Muscle of arm (tissue), 14 donors: ENCODE measurements at places on chromosomes 11 and 22.

- no peak for DNase-seq
Observed at GRCh38 chr11:45144126-45145082, 2.0 kb upstream of the PRDM11 start.

DNA sequence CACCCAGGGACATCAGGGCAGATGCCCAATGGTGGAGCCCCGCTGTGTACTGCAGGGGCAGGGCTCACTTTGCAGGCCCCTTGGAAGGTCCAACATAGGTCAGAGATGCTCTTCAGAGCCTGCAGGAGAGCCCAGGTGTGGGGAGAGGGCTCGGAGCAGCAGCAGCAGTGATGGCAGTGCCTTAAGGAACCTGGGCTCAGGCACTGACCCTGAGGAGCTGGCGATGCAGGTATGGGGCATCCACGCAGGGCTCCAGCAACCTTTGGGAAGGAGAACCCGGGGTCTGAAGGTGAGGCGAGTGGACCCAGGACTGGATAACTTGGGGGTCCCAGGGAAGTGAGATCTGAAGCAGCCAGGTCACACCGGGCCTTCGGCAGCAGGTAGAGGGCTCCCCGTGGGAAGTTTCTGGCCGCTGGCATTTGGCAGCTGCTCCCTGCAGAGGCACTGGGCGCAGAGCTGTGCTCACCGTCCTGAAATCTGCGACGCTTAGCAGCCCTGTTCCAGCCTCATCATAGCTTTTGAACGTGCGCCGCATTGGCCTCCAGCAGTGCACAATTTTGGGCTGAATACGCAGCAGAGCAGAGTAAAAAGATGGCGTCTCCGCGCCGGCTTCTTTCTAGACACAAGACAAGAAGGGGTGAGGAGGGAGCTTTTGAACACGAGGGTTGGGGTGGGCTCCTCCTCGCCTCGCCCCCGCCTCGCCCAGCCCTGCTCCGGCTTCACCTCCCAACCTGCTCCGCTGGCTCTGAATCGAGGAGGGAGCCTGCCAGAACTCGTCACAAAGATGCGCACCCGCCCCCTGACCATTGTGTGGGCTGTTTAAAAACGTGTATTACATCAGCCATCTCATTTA, 118.8 kb downstream of the MPPED1 start:
- DNase-seq = no peak

DNA sequence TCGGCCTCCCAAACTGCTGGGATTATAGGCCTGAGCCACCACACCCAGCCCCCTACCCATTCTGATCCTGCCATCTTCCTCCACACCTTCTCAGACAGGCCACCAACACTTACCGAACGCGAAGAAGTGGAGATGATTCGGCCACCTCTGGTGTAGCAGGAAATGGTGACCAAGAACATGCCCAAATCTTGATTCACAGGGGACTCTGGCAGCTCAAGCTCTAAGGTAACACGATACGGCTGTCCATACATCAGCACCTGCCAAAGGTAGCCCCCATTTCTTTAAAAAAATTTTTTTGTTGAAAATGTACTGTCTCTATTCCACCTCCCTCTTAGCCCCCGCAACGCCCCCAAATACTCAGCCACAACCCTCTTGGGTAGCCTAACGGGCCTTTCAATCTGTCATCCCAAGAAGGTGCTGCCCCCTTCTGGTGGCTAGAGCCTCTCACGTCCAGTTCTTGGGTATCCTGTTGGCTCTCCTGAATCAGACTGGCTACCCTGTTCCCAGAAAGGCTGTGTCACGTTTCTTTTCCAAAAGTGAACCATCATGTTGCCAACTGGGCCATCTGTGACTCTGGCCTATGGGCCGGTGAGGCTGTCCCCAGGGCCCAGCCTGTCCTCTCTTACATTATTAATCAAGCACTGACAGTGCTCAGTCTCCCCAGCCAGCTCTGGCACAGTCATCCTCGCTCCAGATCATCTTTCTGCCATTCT, 5.3 kb upstream of the LRRN4CL start:
- peak; percentile 80 for DNase-seq

DNA sequence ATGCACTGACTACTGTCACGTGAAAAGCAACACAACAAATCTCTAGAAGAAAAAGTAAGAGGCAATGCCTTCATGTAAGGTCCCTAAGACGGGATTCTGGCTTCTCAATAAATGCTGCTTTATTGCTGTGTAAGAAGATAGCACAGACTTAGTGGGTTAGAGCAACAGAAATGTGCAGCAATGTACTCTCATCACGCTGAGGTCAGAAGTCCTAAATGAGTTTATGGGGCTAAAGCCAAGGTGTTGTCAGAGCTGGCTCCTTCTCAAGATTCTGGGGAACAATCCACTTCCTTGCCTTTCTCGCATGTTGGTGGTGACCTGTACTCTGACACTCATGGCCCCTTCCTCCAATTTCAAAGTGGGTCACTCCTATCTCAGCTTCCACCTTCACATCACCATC, 93.4 kb downstream of the SHANK2 start:
- no peak for DNase-seq

DNA sequence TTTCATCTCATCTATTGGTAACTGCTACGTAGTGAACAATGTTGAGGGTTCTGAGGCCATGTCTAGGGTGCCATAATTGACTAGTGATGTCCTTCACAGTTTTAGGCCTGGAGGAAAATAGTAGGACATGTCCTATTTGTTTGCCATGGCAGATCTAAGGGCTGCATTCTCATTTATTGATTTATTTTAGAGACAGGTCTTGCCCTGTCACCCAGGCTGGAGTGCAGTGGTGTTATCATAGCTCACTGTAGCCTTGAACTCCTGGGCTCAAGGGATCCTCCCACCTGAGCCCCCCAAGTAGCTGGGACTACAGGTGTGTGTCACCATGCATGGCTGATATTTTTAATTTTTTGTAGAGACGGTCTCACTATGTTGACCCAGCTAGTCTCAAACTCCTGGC, 5.2 kb downstream of the CEP164 start:
- no peak for DNase-seq

DNA sequence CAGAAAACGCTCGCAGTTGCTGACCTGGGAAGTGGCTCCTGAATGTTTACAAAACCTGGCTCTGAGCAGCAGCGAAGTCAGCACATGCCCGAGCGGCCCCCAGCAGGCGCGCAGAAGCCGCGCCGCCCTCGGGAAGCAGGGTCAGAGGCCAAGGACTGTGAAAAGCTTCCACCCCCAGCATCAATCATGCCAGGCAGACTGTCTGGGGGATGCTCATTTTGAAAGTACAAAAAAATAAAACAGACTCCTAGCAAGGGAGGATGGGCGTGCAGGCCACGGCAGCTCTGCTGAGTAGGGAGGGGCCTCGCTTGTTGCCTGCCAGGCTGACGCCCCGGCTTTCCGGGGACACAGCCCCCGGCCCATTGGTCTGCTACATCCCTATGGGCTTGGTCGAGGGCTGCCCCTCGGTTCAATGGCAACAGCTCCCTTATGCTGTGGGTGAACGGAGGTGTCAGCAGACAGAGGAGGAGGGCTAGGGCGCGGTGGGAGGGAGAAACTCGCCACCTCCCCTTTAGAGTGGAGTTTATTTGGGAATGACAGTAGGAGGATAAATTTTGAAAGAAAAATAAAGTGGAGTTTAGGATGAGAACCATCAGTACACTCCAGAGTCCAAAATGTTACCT, 37.7 kb upstream of the GNB1L start:
- no peak for DNase-seq

DNA sequence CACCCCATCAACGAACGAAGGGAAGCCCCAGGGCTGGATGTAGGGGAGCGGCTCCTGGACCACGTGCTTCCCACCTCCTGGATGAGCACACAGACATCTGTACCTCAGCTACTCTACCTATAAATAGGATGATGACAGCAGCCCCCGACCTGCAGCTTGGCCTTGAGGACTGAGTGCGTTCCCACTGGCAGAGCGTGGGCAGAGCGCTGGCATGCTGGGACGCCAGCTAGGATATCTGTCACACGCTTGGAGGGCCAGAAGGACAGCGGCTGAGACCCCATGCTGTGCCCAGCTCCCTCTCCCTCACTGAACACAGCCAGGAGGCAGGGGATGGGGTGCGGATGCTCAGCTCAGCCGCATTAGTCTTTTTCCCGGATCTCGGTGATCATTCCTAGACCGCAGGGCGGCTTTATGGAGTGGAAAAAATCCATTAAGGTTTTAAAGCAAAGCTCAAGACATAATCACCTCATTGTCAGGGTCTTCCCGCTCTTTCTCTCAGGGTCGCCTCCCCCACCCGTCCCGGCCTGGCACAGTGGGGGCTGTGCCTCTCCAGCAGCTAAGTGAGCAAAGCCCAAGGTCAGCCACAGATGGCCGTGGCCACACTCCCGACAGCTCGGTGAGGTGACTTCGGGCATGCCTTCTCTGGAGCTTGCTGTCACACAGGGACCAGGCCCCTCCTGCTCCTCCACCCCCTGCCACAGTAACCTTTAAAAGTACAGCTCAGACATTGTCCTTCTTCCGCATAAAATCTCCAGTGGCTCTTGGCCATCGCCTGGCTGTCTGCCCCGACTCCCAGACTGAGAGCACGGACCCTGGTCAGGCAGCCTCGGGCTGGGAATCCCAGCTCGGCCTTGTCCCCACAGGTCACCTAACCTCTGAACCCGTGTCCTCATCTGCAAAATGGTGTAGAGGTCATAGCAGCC, 69.6 kb upstream of the SHISAL1 start:
- no peak for DNase-seq

- no peak for DNase-seq
Observed at GRCh38 chr11:71117311-71117710, 135.1 kb downstream of the SHANK2 start.

DNA sequence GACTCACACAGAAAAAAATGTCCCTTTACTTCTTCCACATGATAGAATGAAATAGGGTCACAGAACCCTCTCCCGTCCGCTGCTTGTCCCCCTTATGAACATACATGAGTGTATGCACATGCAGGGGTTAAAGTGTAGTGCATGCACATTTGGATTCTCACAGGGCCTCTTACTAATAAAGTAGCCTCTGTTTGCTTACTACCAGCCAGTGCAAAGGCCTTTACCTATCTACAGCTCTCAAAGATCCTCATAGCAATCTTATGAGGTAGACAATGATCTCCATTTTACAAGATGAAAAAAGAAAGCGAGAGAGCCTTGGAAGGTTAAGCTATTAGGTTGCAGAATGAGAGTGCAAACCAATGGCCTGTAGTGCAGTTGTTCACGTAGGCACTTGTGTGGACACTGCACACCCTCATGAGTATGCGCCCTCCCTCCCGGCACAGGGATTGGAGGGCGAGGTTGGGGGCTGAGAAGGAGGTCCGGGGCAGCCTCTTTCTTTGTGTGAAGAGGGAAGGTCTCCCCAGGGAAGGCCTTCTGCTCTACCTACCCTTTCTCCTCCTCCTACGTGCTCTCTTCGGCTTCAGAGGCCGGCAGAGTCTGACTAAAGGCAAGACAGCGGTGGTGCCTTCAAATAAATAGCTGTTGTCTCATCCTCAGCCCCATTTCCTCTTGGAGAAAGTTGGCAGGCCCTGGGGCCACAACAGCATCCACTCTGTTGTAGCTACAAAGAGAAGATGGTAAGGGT, 91.3 kb downstream of the CEP164 start:
- no peak for DNase-seq

DNA sequence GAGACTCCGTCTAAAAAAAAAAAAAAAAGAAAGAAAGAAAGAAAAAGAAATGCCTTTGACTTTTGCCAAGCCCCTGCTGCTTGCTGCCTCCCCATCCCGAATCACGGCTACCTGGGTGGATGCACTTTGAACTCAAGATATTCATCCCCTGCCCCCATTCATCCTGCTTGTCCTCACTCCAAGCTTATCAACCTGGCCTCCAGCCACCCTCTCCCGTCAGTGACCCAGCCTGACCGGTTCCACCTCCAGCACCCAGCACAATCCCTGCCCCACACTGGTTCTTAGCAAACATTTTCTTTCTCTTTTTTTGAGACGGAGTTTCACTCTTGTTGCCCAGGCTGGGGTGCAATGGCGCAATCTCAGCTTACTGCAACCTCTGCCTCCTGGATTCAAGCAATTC, 44.4 kb downstream of the CYTH4 start:
- DNase-seq = no peak

DNA sequence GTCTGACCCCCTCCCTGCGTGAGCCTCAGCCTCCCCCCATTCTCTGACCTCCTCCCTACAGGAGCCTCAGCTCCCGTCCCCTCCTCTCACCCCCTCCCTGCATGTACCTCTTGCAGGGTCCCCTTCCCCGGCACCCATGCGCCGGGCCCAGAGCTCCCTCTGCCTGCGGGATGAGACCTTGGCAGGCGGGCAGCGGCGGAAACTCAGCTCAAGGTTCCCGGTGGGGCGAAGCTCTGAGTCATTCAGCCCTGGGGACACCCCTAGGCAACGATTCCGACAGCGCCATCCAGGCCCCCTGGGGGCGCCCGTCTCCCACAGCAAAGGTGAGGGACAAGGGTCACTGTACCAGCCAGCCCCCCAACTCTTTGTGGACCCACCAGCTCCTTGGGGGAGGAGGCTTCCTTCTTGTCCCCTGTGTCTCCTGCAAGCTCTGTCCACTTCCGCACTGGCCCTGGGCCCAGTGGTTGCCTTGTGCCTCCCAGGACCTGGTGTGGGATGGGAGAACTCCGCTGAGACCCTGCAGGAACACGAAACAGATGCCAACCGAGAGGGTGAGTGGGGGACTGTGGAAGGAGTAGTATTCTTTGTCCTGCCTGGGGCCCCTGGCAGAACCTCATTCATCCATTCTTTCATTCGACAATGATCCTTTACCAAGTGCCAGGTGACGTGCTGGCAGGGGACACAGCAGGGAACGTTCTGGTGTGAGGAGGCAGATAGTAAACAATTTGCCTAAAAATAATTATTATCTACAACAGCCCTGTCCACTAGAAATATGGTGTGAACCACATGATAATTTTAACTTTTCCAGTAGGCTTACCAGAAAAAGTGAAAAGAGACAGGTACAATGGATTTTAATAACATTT, 3.7 kb upstream of the RPS6KA4 start:
- no peak for DNase-seq

GRCh38 chr11:44674809-44675208, 52.0 kb upstream of the TSPAN18 start:
- DNase-seq = no peak

GRCh38 chr11:66910016-66910415, 48.2 kb downstream of the PC start:
- DNase-seq = no peak

- no peak for DNase-seq
Observed at GRCh38 chr11:2674658-2675131, 25.1 kb downstream of the KCNQ1OT1 start.

DNA sequence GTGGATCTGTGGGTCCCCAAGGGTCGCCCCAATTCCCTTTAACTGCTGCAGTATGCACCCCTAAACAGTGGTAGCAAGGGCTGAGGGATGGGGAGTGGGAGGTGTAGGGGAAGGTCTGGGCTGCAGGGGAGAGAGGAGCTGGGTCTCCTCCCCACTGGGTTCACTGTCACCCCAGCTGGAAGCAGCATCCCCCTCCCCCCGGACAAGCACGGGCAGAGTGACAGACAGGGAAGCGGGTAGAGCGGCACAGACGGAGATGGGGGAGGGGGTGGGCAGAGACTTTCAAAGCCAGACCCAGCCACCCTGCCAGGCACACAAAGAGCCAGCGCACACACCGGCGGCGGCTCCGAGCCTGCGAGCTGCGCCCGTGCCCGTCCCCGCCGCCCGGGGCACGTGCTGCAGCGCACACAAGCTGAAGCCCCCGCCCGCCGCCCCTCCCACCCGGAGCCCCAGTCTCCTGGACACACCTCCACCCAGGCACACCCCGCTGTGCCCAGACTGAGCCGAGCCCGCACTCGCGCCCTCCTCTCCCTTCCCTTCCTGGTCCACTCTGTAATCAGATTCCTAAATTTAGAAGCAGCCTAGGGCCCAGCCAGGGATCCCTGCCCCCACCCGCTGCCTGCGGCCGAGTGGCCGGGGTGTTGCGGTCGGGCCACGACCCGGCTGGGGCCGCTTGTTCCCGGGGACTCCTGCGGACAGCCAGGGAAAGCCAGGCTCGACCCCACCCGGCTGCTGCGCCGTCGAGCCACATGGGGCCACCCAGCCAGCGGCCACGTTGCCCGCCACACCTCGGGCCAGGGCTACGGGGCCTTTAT, 935 bp upstream of the RCOR2 start:
- DNase-seq = peak; percentile 74
